ENCODE measurements at places on chromosomes 1 and 21.

- DNase-seq = no peak
These were observed 10.5 kb downstream of the C1orf198 start for GRCh38 chr1:230857822-230858221.

GRCh38 chr1:51600529-51600928 lies 16.4 kb upstream of the OSBPL9 start:
- DNase-seq = no peak

- DNase-seq = peak; percentile 58
These were observed 99.6 kb downstream of the APP start for GRCh38 chr21:26070822-26071425.

GRCh38 chr1:184988506-184988905 lies 14.2 kb upstream of the NIBAN1 start:
- DNase-seq = no peak

- no peak for DNase-seq
These were observed 11.2 kb downstream of the TAF12 start for GRCh38 chr1:28631713-28632112.

DNA sequence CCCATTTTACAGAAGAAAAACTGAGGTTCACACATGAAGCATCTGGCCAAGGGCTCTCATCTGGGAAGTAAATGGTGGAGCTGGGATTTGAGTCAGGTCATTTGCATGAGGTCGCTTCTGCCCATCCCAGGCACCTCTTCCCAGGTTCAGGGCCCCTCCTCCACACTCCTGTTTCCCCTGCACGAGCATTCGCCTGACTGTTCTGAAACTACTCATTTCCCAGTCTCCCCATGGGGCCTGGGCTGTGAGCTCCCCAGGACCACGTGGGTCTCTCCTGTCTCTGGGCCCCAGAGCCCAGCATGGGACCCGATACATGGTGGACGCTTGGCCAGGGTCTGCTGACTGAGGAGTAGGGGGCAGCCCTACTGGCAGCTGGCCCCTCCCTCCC lies 360.8 kb downstream of the MATN1 start:
- DNase-seq = no peak

GRCh38 chr1:58739856-58740466 lies 40.1 kb upstream of the MYSM1 start:
- no peak for DNase-seq

GRCh38 chr1:229108598-229109201 lies 162.2 kb upstream of the RAB4A start:
- DNase-seq = no peak

DNA sequence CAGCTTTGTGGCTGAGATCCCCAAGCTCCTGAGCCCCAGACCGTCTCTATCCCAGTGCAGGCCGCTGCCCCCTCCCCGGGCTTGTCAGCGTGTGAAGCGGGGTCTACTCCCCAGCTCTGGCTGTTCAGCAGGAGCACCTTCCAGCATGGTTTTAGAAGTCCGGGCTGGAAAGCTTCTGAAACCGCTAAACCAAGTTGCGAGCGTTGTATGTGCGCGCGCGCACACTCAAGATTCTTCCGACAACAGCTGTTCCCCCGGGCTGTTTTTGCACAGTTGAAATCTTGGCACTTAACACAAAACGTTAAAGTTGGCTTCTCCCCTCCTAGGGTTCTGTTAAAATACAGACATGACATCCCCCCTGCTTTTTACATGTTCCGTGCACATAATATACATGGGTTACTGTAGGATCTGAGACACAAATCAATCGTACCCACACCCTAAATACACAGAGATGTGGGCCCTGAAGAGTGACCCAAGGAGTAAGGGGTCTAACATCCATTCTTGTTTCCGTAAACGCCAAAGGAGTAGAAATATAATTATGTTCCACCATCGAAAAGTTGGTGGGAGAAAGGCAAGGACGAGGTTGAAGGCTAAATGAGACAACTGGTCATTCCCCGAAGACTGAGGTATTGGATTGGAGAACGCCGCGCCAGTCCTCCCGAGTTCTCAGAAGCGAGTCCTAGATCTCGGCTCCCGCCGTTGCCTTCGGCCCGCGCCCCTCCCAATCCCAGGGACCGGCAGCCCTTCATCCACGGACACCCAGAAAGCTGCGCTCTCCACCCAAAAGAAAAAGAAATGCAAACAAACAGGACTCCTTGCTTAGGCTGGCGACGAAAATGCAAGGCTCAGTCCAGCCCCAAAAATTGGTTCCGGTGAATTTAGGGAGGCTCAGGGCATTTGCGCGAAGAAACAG lies 1.3 kb downstream of the TBX15 start:
- no peak for DNase-seq

GRCh38 chr1:236018885-236019453 lies 45.9 kb downstream of the NID1 start:
- DNase-seq = no peak

DNA sequence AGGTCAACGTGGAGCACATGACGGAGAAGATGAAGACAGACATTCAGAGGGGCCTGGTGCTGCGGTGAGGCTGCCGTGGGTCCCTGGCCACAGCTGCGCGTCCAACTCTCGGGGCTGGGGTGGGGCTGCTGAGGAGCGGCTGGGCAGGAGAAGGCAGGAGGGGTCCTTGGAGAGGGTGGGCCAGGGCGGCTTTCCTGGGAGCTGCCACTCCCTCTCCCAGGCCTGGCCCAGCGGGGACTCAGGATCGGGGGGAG lies 14.4 kb downstream of the CFAP410 start:
- DNase-seq = no peak

DNA sequence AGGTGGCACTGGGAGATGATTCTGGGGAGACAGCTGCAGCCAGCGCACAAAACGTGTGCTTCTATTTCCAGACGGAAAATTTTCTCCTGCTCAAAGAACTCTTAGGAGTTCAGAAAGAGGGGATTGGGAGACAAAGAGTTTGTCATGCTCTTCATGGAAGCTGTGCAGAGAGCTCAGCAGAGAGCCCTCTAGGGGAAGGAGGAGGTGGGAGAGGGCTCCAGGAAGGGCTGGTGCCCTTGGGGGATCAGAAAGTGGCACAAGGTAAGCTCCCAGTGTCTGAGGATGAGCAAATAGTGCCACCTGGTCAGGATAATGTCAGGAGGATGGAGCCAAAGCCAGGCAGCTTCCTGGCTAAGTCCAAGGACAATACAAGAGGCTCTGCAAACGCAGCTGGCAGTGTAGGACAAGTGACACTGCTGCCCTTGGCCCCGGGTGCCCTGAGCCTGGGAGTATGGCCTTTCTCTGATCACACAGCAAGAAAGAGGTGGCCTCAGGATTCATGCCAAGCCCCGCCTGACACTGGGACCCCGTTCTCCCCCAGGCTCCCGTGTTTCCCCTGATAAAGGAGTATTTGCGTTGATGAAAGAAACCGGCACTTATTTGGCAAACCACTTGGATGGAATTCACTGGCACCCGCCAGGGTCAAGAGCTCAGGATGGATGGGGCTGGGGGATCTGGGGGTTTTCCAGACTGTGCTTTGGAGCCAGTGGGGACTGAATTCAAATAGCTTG lies 254.0 kb downstream of the PTPRU start:
- no peak for DNase-seq

DNA sequence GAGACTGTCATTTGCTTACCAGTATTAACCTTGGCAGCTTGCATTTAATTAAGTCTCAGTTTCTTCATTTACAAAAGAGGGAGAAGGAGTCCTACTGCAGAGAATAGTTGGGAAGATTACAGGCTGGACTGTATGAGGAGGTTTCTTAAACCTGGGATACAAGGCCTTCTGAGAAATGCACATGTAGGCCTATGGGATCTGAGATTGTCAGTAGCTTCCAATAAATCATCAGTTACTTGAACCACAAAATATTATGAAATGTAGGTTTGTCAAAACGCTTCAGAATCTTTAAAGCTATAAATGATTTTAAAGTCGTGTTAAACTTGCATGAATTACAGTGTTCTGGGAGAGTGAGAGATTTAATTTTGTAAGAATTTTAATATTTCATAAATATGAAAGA lies 69.6 kb downstream of the NRIP1 start:
- no peak for DNase-seq

- DNase-seq = peak; percentile 23
These were observed 10.7 kb downstream of the NEK7 start for GRCh38 chr1:198167436-198167934.

- DNase-seq = no peak
These were observed 63.6 kb downstream of the GADD45A start for GRCh38 chr1:67748630-67749029.

GRCh38 chr21:45780647-45781046 lies 137.1 kb downstream of the PCBP3 start:
- no peak for DNase-seq

GRCh38 chr1:83102630-83103071 lies 896.3 kb downstream of the TTLL7 start:
- DNase-seq = no peak

DNA sequence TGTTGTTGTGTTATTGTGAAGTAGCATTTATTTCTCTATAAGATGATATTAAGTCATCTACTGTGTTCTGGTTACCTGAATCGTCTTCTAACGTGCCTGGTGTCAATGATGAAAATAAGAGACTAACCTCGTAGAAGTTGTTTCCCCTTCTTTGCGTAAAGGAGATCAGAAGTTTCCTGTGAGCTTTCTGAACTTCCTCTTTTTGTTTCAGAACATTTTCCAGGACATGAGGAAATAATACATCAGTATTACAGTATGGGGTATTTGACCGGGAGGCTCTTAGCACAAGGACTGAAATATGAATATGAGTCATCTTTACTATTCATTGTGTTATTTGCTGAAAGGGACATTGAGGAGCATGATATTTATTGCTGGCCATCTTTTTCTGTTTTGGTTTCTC lies 1.3 kb downstream of the ST6GALNAC3 start:
- DNase-seq = no peak

GRCh38 chr1:241592273-241592958 lies 47.8 kb downstream of the CHML start:
- no peak for DNase-seq

GRCh38 chr1:94315552-94316116 lies 78.2 kb upstream of the ARHGAP29 start:
- DNase-seq = no peak

GRCh38 chr1:223009406-223009805 lies 133.6 kb downstream of the TLR5 start:
- no peak for DNase-seq

DNA sequence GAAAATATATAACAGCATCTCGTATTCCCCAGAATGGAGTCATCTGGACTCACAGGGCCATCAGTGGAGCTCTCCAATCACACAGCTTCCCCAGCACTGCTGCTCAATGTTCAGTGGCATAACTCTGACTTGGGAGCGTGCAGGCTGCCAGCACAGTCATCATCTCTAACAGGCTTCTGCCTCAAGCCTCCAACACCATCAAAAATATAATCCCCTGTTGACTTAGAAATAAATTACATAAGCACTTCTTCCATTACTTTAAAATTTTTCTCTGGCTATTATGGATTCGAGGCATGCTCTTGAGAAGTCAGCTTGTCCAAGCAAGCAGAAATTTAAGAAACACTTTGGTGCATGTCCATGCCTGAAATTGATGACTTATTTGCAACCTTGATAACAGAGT lies 6.2 kb downstream of the DUSP23 start:
- no peak for DNase-seq

- no peak for DNase-seq
These were observed 597.2 kb upstream of the ZP4 start for GRCh38 chr1:238487931-238488330.

GRCh38 chr1:145690587-145691558 lies 16.3 kb downstream of the PDZK1 start:
- DNase-seq = peak; percentile 75

Measured in activated naive CD4-positive, alpha-beta T cell treated with anti-CD3 and anti-CD28 coated beads, Interleukin-2, amount 10 ng/mL, durations not matched to agents 7 days and 5 days (primary cell).